ENCODE measurements at places on chromosomes 2 and 18. TPM values are rescaled to one million over a fixed set of nuclear protein-coding genes. Genes with fewer than 3 reads are reported as not detected.
A peak's percentile ranks its signal among the peaks of the same experiment; 100 is the strongest.

The PSD4 gene
- total RNA-seq = 50.6 TPM

The C2orf15 gene
- 3.1 TPM for total RNA-seq

The FBXO48 gene
- total RNA-seq = 1.5 TPM

The GPR75 gene
- 1.1 TPM for total RNA-seq

The SFTPB gene
- 0.29 TPM for total RNA-seq

The PAX8 gene
- total RNA-seq = 1.1 TPM

The KATNAL2 gene
- 1.3 TPM for total RNA-seq

The CSRNP3 gene
- 1.5 TPM for total RNA-seq

The SERPINB13 gene
- not detected for total RNA-seq

The CXCR4 gene
- 3.6 TPM for total RNA-seq

The LCT gene
- 0.12 TPM for total RNA-seq

- no peak for DNase-seq
Observed at GRCh38 chr18:78562531-78562961, 417.1 kb upstream of the SALL3 start.

DNA sequence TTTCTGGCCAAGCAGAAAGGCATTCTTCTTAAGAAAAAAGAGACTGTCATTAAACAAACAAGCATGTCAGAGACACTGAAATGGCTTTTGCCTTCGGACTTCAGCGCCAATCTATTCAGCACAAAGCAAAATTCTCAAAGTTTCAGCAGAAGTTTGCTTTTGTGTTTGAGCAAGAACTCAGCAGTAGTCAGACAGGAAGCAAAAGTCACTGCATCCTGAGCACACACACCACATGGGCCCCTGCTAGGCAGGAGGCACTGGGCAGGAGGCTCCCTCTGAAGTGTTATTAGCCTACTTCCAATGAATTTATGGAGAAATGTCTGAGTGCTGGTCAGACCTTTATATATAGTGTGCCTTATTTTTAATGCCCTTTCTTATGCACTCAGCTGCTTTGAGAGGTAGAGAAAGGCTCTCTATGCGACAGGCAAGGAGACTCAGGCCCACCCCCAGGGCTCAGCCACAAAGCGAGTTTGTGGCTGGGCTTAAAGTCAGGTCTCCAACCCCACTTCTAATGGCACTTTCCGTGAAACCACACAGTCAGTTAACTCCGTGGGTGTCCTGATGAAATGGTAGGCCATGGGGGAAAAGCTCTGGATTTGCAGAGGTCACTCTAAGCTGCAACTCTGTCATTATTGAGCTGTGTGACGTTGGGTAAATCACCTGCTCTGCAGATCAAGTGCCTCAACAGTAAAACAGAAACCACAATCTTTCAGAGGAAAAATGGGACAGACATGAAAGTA is 161.0 kb upstream of the TMEM200C start:
- no peak for DNase-seq

DNA sequence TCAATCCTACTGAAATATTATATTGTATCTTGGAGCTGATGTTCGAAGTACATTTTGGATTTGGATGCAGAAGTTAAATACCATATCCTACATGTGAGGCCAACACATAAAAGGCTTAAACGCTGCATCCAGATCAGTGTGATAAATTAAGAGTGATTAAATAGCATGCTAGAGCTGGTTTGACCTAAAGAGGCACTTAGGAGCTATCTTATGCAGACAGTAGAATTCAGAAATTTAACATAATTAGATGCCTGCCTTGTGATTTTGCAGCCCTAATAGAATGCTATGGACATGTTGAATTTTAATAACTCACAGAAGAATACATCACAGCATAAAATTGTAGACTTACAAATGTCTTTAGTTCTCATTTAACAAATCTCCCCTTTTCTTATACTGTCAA is 501.2 kb upstream of the LINC00305 start:
- no peak for DNase-seq

DNA sequence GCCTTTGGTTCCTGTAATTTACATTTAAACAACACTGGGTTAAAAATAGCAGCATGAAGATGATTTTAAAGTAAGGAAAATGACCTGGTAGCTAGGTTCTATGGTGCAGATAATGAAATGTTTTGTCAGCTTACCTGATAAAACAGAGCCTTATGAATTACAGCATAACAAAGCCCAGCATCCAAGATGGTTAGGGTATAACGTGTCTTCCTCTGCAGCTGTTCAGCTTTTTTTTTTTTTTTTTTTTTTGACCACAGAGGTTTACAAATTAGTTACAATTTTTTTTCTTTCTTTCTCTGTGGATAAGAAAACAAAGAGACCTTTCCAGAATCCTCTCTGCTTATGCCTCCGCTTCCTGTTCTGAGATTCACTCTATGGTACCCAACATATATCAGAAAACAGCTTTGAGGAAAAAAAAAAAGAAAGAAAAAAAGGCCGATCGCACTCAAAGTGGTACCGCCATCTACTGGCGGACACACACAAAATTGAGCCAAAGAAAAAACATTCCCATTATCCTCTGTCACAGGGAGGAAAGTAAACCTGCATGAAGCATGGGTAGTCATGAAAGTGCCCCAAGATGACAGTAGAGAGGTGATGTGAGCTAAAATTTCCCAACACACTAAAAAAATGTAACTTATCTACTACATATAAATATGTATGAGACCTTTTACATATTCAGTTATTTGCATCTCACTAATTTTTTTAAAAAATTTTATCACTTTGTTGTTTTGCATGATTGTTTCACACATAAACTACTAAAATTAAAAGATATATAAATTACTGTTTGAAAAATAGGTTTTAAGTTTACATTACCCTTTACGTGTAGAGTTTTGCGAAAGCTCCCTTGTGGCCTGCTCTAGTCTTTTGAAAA is at the start of gene SCN3A:
Gene SCN3A, minus strand, starts transcription at position 362 of the 871 bp plus-strand sequence. CDS start 27,656 bp downstream, outside the sequence.
- peak; percentile 20 for DNase-seq

GRCh38 chr18:13223311-13224143 is 5.0 kb downstream of the LDLRAD4 start:
- DNase-seq = peak; percentile 53

GRCh38 chr2:46318579-46319460 is 21.6 kb downstream of the EPAS1 start:
- no peak for DNase-seq

- no peak for DNase-seq
Observed at GRCh38 chr2:144774809-144775208, 254.9 kb upstream of the ZEB2 start.

DNA sequence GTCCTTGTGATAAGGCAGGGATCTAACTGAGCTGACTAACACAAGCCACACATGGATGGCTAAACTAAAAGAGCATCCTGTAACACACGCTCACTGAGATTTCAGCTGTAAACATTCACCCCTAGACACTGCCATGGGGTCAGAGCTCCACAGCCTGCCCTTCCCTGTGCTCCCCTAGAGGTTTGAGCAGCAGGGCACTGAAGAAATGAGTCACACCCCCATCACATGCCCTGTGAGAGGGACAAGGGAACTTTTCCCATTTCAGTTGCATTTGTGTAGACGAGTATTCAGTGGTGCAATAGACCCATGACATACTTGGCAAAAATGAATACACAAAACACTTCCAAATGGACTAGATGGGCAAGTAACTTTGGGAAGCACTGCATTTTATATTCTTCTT is 402.4 kb upstream of the LRRTM1 start:
- no peak for DNase-seq

DNA sequence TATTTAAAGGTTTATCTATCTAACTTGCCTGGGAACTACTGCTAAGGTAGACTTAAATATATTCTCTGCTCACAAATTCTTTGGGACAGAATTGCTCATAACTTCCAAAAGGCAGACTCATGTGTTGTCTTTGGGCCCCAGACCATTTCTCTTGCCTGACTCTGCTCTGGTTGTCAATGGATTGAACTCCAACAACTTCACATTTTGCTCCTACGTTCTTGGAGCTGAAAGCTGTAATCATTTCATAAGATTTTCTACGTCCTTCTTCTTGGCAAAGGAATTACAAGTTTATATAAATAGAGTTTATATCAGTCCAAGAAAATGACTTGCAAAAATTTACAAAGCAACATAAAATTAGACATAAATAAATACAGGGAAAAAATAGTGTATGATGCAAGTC is 32.9 kb upstream of the PPM1B start:
- no peak for DNase-seq

GRCh38 chr18:2960983-2961696 is 51.8 kb downstream of the LPIN2 start:
- no peak for DNase-seq

- DNase-seq = no peak
Observed at GRCh38 chr2:9663008-9663879, 32.4 kb upstream of the YWHAQ start.

DNA sequence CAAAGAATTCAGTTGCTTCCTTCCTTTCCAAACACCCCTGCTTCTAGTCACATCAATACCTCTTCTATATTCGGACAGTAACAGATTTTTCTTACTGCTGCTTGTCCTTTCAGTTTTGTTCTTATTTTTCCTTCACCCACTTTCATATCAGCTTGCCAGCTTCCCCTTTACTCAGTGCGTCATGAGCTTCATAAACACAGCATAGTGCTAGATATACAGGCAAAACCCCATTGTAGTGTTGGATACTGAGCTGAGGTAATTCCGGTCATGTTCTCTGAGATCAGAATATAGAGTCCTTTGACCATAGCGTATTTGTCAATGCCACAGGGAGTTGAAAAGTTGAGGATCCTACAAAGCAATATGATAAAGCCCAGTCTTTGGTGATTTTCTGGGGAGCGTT is 2.4 kb downstream of the FARP2 start:
- DNase-seq = no peak

DNA sequence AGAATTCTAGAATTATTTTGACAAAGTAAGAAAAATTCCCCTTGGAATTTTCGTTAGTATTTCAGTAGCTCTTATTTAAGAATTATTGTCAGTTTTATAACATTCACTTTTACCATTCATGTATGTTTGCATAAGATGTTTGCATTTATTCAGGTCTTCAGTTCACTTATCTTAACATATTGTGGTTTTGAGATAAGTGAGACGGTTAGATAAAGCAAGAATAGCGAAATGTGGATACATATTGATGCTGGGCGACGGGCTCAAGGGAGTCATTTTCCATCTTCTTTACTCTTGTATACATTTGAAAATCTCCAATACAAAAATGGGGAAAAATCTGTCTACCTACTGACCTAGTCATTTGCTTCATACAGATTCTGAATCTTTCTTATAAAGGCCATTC is 156.7 kb upstream of the HDAC4 start:
- DNase-seq = no peak

GRCh38 chr18:78086931-78087330 is 837.3 kb downstream of the GALR1 start:
- no peak for DNase-seq

GRCh38 chr18:75350512-75350839 is 77.0 kb downstream of the SMIM21 start:
- DNase-seq = peak; percentile 36

DNA sequence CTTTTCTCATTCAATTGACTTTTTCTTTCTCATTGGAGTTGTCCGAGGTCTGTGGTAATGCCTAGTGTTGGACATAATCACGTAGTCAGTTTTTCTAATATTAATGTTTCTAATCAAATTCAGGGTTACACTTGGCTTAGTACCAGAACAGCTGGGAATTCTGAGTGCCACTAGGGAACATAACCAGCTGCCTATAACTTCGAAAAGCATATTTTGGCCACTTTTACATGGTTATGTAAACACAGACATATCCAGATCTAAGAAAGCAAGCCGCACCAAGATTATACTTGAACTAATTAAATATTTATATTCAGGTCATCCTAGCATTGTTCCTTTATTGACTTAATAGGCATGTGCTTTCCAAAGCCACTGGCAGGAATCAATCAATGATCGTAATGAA is 91.1 kb upstream of the ARHGAP28 start:
- DNase-seq = no peak

GRCh38 chr2:229340086-229340760 is 69.1 kb upstream of the PID1 start:
- DNase-seq = no peak

DNA sequence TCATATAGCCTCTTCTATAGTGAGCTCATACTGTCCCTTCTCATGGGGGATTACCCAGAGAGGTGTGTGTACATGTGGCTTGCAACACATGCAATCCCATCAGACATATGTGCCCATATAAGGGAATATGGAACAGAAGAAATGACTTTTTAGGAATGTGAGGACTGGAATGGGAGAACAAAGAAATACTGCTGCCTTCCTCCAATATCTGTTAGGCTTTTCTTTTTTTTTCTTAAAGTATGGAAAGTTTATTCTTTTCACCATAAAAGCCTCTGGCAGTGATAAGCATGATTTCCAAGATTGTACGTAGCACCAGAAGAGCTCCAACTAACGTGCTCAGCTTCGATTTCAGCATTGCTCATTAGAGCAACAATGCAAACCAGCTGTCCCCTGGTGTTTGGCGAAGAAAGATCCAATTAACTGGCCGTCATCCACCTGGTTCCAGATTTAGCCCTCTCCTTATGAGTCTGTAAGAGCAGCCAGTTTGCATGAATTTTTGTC is 113.6 kb downstream of the ADCYAP1 start:
- no peak for DNase-seq

DNA sequence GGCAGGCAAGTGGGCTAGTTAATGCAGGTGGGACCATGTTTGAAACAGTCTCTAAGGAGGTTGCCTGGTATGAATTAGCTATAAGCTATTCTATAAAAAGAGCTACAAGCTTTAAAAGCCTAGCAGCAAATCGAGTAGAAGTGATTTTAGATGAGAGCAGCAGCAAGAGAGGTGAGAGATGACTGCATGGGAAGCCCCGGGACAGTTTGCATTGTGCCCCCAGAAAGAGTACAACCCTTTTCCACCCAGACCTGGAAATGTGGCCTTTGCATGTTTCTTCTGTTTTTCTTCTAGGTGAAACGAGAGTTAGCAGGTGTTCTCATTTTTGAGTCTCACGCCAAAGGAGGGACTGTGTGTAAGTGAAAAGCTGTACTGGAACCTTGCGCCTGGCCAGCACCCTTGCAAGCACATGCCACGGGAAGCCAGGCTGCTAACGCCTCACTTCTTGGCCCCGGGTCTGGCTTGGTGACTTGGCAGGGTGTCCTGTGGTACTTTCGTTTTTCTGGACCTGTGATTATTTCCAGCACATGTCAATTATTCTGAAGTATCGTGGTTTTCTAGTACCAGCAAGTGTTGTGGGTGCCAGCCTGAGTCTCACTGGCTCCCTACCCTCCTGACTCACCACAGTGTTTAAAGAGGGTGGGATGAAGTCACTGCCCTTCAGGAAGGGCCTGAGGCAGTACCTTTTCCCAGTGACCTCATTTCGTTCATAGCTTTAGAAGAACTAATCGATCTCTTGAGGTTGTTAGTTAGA is 90.3 kb upstream of the MAP3K20 start:
- no peak for DNase-seq

GRCh38 chr2:70523996-70524965 is 29.3 kb downstream of the TGFA start:
- DNase-seq = peak; percentile 67

DNA sequence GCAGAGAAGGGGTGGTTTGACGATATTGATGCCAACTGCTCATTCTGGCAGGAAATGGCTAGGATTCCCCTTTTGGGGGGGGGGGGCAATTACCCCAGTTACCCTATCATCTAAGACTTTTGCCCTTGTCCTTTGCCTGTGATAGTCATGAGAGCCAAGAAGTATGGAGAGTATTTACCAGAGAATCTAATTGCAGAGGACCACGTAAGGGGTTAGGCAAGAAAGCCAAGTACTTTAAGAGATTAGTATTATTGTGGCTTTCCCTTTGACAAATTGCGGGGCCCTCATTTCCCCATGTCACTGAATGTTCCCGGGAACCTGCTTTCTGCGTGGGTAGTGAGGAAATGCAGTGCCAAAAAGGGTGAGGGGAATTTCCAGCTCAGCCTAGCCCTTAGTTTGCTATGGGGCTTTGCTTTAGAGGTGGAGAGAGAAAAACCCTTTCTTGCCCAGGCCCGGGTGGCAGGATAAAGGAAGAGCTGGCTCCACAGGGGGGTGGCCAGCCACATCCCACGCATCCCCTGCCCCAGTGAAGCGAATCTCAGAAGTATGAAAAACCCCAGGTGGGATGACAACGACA is 1.5 kb downstream of the AQP4 start:
- no peak for DNase-seq

All from colonic mucosa (tissue), 4 donors.